ENCODE measurements at places on chromosomes 12 and 14.

DNA sequence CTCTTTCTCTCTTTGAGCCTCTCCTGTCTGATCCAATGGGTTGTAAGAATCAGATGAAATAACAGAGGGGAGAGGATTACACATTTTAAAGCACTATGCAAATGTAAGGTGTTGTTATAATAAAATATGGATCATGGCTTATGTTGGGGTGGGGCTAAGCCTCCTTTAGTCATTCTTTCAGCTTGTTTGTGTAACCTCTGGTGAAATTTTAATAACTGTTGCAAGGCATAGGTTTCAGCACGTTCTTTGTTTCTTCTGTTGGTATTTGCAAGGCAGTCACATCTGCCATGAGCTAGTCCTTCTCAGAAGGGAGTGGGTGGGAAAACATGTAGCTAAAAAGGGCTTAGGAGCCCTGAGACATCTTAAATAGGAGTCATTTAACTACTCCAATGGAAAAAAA, 74.8 kb upstream of the FRMD6 start:
- no peak for DNase-seq

GRCh38 chr12:5588176-5588575, 156.3 kb downstream of the NTF3 start:
- no peak for DNase-seq

- peak; percentile 68 for DNase-seq
Measured at GRCh38 chr12:121443193-121443870, 43.4 kb downstream of the RNF34 start.

GRCh38 chr14:106459971-106460730, 933.8 kb downstream of the TMEM121 start:
- peak; percentile 52 for DNase-seq

DNA sequence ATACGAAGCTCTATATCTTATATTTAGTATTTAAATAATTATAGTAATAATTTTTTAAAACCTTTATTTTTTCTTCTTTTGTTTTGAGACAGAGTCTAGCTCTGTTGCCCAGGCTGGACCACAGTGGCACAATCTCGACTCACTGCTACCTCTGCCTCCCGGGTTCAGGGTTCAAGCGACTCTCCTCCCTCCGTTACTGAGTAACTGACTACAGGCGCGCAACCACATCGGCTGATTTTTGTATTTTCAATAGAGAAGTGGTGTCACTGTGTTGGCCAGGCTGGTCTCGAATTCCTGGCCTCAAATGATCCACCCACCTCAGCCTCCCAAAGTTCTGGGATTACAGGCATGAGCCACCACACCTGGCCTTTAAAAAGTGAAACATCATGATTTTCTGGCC, 13.0 kb upstream of the WNK1 start:
- DNase-seq = no peak

GRCh38 chr14:50233166-50233950, 2.0 kb upstream of the SOS2 start:
- DNase-seq = no peak

DNA sequence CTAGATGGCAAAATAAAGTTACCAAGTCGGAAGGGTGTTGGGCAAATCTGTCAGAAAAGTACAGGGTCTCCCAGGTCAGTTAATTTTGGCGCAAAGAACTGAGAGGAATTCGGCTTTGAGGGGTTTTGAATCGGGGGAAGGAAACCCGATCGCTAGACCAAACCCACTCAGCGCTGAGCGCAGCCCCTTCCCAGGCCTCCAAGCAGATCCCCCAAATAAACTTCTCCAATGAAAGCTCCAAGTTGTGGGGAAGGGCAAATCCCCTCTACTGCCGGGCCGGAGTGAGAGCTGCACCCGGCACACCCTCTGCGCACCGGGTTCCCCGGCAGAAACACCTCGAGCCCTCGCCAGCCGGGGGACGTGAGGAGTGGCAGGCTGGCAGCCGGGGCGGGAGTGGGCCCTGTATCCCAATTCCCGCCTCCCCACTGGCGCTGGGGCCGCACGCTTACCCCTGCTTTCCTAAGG, 441 bp downstream of the E2F7 start:
- peak; percentile 33 for DNase-seq

DNA sequence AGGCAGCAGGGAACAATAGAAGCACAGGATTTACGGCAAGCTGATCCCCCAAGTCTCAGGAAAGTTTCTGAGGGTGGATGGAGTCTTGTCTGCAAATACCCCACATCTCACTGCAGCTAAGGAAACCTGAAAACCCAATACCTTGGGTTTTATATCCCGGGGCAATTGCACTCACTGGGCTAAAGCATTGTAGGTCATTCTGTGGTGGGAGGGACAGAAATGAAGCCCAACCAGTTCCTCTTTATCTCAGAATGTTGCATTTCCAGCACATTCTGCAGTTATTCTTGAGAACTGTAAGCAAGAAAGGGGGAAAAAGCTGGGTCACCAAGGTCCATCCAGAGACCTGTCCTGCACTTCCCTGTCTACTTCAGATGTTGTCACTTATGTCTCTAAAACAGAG, 39.8 kb downstream of the C12orf42 start:
- DNase-seq = no peak

- DNase-seq = no peak
Measured at GRCh38 chr14:101814934-101815333, 53.4 kb downstream of the PPP2R5C start.

DNA sequence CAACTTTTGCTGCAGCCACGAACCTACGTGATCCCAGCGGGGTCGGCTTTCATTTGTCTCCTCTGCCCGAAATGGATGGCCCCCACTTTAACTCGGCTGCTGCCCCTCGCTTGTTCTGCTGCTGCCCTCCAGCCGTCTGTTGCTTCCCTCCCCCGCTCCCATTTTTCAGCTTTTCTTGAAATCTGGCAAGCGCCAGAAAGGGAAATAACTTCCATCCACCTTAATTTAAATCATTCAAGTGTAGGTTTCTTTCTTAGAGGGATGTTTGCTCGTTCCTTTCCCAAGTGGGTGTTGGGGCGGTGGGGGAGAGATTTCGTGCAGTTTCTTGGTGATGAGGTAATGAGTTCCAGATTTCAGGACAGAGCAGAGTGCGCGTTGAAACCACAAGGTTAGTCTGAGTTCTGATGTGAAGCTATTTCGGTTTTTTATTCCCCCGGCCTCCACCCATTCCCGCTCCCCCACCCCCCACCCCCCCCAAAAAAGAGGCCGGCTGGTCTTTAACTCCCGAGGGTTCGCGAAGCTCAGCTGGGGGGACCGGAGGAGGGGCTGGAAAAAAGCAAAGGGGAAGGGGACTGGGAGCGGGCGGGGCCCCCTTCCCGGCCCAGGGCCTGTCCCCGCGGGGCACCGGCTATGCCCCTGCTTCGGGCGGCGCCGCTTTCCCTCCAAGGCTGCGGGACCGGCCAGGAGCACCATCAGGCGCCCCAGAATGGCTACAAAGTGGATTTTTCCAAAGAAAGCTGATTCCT, 2.2 kb upstream of the ZFP36L1 start:
- no peak for DNase-seq

GRCh38 chr14:76716285-76716684, 45.0 kb upstream of the VASH1 start:
- no peak for DNase-seq

GRCh38 chr14:58563978-58564377, 73.8 kb upstream of the DACT1 start:
- DNase-seq = no peak

GRCh38 chr14:64520699-64521098, 16.1 kb downstream of the ZBTB1 start:
- DNase-seq = no peak

- DNase-seq = peak; percentile 67
Measured at GRCh38 chr12:57086493-57087009, 2.4 kb upstream of the NAB2 start.

DNA sequence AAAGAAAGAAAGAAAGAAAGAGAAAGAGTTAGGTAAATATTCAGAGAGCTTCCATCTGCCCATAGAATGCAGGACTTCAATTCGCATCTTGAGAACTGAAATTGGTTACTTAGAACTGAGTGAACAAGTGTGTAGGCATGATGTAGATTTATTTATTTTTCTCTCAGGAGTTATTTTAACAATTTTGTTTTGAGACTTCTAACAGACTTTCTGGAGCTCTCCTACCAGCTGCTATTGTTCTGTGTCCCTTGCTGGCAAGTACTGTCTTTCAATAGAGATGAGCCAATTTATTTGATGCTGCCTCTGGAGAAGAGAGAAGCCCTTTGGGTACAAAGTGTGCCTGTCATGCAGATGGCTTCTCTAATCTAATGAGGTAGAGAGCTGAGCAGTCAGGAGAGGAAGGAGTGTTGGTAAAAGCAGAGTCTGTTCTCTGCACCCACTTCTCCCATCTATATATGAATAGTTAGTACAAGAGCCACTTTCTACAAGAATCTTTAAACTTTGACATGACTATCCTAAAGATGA, 67.0 kb downstream of the SYT1 start:
- DNase-seq = no peak

DNA sequence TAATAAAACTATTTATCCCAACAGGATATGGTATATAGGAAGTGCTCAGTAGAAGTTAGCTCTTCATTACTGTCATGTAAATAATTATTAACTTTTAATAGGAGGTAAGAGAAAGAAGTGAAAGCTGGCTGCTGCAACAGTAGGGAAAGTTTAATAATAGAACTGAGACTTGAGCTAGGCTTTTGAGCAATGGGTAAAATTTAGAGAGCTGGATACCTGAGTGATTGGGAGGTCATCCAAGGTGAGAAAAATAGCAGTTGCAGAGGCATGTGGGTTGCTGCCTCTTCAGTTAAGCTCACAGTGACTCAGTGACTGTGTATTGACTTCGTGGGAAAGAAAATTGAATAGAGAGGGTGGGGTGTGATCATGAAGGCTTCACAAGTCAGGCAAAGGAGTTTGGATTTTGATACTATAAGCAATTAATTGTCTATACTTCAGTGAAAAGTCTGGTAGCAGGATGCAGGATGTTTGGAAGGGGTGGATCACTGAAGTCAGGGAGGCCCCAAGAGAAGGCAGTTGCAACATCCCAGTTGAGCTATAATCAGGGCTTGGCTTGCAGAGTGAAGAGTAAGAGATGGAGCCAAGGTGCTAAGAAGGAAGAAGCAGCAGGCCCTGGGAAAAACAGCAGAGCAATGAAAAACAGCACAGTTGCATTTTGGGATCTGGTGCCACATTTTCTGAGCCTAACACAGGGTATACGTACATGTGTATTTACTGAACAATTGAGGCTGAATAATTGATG, 172.0 kb upstream of the FRMD6 start:
- no peak for DNase-seq

GRCh38 chr14:45332360-45332988, 79.5 kb upstream of the MIS18BP1 start:
- DNase-seq = no peak

DNA sequence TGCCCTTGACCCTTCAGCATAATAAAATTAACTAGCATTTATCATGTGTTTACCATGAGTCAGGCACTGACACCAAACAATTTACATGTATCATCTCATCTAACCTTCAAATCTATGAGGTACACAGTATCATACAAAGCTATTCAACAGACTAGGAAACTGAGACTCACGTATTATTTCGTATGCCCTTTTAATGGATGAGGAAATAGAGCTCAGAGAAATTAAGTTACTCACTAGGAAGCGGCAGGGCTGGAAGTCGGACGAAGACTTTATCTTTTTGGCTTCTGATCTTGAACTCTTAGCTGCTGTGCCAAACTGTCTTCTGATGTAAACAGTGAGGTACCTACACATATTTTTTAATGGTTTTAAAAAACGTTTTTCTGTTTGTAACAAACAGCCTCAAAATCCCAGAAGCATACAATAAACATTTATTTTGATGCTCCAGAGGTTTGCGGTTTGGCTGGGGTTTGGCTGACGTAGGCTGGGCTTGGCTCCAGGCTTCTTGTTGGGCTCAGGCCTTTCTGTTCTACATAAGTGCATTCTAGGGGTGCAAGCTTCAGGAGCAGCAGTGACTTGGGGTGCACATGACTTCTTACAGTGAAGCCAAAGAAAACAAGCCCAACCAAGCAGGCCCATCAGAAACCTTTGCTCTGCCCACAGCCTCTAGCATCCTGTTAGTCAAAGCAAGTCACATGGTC, 184.7 kb downstream of the TBX5 start:
- no peak for DNase-seq

GRCh38 chr12:31000751-31001150, 72.9 kb upstream of the DDX11 start:
- DNase-seq = no peak

- DNase-seq = no peak
Measured at GRCh38 chr14:28867571-28867970, 101.0 kb downstream of the FOXG1 start.

DNA sequence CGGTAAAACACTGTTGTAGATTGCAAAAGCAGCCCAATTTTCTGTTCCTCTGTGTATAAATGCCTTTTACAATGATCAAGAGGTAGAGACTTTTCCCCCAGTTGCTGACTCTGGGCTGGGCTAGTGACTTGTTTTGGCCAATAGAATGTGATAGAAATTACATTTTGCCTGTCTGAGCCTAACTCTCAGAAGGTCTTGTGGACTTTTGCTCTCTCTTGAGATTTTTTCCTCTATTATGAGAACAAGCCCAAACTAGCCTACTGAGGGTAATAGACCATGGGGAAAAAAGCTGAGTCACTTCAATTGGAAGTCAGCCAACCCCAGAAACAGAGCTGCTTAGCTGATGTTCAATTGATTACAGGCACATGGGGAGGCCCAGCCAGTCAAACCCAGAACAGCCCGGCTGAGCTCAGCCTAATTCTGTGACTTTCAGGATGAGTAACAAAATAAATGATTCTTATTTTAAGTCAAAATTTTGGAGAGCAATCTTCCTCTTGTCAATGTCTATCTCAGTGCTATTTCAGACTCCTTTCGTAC, 61.4 kb downstream of the MYF5 start:
- DNase-seq = peak; percentile 14

DNA sequence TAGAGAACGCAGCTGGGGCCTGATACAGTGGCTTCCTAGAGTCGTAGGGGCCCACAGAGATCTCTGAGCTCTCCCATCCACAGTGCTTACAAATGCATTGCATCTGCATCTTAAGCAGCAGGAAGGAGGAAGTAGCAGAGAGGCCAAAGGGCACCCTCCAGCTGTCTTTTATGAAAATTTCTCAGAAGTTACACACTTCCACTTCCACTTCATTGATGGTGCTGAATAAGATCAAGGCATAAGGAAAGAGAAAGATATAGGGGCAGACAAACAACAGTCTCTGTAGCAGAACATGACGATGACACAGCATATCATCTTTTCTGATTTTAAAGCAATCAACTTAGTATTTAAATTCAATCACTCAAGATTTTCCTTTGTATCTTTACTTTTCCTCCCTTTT, 51.6 kb upstream of the ABCC9 start:
- no peak for DNase-seq

- no peak for DNase-seq
Measured at GRCh38 chr12:131327521-131328488, 374.1 kb downstream of the ADGRD1 start.

DNA sequence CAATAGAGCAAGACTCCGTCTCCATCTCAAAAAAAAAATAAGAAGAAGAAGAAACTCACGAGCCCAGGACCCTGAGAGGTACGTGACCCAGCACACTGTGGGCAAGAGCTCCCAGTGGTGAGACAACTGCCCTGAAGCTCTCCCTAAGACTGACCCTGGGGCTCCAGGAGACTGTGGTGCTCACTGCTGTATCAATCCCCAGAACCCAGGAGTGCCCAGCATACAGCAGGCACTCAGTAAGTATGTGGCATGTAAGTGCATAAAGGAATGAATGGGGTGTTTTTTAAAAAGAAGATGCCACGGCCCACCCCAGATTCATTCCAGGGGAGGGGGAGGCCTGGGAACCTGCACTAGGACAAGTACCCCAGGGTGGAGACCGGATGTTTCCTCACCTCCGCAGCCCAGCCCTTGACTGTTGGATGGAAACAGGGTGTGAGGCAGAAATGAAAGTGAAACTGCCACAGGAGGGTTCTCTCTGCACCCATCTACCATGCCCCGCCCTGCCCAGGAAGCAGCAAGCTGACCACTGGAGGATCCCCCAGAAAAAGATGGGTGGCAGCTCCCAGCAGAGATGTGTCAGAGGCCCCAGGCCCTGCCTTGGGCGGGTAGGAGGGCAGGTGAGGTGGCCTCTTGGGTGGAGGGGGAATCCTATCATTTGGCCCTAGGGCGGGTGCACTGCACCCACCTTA, 12.2 kb downstream of the ITPK1 start:
- DNase-seq = peak; percentile 80

Measured in activated naive CD8-positive, alpha-beta T cell treated with anti-CD3 and anti-CD28 coated beads for 36 hours (primary cell).